ENCODE measurements at places on chromosomes 11 and 22.

DNA sequence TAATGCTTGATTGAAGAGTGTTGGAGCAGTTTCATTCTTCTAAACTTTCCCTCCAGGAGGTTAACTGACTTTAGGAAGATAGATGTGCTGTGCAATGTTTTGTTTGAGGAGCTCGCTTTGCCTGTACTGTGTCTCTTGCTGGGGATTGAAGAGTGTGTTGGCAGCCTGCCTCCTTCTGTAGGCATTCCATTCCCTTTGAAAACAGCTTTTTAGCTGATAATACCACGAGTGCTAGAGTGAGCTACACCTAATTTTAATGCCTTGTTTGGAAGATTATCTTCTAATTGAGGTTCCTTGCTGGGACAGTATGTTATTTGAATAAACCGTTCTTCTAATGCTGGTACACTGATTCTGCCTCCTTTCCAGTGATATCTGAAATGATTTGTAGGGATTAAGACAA, 7.2 kb downstream of the DDX10 start:
- no peak for DNase-seq

DNA sequence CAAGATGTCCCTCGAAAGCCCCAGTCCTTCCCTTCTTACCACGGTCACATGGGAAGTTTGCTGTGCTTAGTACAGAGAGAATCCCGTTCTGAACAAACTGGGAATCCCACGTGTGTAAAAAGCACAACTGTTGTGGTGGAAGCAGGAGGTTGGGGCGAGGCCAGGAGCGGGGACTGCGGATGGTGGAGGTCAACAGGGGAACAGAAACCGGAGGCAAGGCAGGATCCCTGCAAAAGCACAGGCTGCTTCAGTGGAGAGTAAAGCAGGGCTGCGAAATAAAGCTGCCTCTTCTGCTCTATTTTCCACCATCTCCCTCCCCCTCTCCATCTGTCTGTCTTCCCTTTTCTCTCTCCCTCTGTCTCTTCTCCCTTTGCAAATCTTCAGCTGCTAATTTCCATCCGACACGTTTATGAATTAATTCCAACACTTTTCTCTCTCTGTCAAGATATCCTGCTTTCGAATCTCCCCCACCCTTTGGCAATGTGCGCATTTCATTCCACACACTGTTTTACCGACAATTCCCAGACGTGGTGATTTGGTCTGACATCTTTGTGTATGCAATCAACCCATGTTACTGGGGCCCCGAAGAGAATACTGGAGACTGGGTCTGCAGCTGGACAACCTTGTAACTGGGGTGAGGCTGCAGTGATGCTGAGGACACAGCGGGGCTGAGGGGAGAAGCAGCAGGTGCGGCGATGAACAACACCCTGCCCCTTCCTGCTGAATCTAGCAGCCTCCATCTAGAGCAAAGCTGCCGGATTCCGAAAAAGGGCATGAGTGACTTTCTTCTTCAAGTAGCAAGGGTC, 571.8 kb downstream of the OPCML start:
- DNase-seq: no peak

DNA sequence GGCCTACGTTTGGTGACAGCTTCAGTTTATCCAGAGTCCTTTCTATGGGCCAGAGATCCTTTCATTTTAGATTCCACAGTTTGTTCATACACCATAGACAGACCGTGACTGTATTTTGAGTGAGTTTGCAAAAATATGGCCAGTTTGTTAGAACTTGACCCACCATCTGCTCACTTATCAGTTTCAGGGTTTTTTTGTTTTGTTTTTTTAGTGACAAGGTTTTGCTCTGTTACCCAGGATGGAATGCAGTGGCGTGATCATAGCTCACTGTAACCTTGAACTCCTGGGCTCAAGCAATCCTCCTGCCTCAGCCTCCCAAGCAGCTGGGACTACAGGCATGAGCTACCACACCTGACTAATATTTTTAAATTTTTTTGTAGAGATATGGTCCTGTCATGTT, 9.1 kb upstream of the CKAP5 start:
- no peak for DNase-seq

- no peak for DNase-seq
Measured at GRCh38 chr11:79860336-79860735, 419.5 kb upstream of the TENM4 start.

- no peak for DNase-seq
Measured at GRCh38 chr22:37310075-37310606, 27.8 kb downstream of the CYTH4 start.

GRCh38 chr11:72433455-72434036, 785 bp downstream of the CLPB start:
- no peak for DNase-seq

DNA sequence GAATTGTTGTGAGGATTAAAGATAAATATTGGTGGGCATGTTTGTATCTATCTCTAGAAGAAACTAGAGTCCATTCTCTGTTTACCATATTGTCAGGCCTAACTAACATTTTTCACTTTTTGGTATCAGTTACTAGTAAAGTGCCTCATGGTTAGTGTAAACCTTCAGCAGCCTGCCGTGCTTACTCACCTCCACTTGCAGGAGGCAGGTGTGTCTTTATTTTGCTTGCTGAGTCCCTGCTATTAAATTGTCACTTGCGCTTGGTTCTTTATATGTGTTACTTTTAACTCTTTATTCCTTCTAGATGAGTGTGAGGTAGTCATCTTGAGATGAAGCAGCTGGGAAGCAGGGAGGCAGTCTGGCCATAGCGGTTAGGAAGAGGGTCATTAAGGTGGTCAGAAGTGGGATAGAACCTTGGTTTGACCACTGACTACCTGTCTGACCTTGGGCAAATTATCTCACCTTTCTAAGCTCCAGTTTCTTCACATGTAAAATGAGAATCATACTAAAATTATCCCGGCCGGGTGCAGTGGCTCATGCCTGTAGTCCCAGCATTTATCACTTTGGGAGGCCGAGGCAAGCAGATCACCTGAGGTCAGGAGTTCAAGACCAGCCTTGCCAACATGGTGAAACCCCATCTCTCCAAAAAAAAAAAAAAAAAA, 21.2 kb downstream of the PPP6R3 start:
- no peak for DNase-seq

Data from GM19239 (cell line).